ENCODE measurements at places on chromosomes 5 and 9.

- no peak for DNase-seq
Measured at GRCh38 chr5:165143741-165144140, 1638.3 kb downstream of the MAT2B start.

DNA sequence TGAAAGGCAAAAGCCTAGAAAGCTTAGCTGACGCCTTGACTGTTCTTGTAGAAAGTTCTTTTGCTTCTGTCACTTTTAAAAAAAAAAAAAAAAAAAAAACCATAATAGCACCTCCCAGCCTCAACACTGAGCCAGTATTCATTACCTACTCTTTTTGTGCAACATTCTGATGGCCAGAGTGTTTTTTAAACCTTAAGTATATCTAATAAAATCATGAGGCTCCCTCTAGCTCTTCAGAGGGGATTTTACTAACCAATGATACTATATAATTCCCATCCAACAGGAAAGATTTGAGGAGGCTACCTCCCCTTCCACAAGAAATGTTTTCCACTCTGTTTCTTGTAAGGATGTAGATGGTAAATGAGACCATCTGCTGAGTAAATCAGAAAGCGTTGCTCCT, 3.9 kb downstream of the BNC2 start:
- DNase-seq: no peak

DNA sequence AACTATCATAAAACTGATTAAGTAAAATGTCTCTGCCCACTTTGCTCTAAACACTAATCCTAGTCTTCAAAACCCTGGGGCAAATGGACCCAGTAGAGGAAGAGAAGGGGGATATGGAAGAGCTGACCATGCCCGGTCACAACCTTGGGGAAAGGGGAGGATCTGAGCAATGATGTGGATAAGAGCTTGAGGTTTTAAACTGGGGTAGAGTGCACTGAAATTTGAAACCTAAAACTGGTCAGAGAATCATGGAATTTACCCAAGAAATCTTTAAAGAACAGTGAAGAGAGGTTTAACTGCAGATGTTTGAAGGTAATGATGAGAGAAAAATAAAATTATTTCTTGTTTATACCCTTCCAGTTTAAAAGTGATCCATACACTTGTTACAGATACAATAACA, 110.8 kb downstream of the MRPS30 start:
- no peak for DNase-seq

DNA sequence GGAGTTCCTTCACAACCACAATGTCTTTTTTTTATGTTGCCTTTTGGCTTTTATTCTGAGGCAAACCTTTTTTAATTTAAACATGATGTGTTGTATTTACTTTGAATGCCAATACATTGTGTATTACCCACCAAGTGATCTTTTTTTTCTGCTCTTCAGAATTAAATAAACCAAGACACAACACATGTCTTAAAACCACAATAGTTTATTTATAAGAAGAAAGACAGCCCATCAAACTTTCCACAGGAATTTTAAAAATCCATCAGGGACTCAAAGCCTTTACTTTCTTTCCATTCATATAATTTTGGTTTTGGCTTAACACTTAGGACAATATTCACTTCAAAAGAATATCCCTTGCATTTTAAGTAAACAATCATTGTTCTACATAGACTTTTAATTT, 321.8 kb upstream of the MEF2C start:
- no peak for DNase-seq

GRCh38 chr5:88666761-88667495, 216.1 kb downstream of the MEF2C start:
- DNase-seq: no peak

- DNase-seq: no peak
Measured at GRCh38 chr5:113546703-113547183, 33.2 kb downstream of the YTHDC2 start.

GRCh38 chr5:89395111-89395510, 512.1 kb upstream of the MEF2C start:
- no peak for DNase-seq

- DNase-seq: no peak
Measured at GRCh38 chr9:18976709-18977531, 56.1 kb downstream of the SAXO1 start.

GRCh38 chr5:93209476-93209875, 371.5 kb downstream of the NR2F1-AS1 start:
- no peak for DNase-seq

- DNase-seq: peak; percentile 61
Measured at GRCh38 chr9:128927731-128928411, 7.1 kb downstream of the PHYHD1 start.

DNA sequence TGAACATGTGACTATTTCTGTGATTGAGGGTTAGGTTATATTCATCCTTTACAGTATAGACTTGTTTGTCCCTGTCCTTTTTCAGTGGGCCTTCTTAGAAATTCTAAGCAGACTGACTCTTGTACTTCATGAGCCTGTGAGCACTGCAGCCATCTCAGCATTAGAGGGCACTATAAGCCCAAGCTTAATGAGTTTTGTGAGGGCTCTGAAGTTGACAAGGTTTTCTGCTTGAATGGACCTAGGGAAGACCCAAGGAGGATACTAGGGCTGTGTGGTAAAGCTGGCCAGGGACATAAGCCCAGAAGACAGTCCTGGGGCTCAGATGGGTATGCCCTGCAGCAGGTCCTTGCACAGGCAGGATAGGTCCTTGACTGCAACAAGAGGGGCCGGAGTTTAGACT, 126.5 kb downstream of the MRPS30 start:
- DNase-seq: no peak

- DNase-seq: peak; percentile 72
Measured at GRCh38 chr9:111597852-111598732, 1.4 kb downstream of the PTGR1 start.

DNA sequence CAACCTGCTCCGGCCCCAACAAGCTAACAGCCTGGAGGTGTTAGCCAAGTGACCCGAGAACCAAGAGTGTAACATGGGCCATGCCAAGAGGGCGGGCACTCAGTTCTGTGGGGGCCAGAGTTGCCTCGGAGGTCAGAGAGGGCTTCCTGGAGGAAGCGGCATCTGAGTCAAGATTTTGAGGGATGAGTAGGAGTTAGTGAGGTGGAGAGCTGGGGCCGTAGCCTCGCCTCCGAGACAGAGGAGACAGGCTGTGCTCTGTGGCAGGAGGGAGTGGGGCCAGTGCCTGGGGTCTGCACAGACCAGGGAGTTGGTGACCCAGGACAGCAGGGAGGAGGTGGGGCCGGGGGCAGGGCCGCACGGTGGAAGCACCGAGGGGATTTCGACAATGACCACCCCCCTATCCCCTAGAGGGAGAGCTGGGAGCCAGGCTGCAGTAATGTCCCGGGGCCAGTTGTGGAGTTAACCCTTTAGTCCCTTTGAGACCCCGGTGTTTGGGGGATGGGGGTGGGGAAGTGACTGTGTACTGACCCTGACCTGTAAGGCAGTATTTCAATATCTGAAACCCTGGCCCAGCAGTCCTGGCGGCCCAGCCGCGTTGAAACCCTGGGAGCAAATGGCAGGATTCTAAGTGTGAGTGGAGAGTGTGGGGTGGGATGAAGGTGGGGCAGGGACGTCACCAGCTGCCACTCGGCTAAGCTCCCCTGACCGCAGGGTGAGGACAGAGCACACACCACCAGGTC, 148.7 kb upstream of the COL5A1 start:
- peak; percentile 4 for DNase-seq

DNA sequence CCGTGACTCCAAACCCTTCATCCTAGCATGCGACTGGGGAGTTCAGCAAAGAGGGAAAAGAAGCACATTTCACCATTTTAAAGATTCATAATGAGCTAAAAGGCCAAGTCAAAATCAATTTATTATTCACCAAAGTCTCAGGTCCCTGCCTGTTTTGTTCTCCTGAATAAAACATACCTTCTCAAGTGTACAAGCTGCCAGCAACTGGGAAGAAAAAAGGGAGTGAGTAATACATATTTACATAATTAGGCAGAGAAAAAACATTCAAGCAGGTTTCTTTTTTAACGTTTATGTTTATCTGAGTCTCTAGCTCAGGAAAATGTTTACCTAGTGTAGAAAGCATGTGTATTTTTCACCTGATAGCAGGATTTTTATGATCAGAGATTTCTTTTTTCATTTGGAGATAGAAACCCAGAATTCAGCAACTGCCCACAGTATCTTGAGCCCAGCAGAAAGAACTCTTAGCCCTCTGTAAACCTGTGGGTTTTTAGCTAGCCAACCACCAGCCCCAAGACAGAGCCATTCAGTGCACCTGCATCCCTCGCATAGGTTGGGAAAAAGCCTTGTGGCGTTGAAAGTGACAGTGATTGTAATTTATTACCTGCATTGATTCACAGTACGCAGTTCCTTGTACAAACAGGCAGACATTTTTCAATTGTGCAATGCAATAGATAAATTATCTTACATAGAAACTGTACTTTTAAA, 117.9 kb upstream of the GRIA1 start:
- no peak for DNase-seq

GRCh38 chr9:757246-757881, 84.1 kb upstream of the DMRT1 start:
- no peak for DNase-seq
